ENCODE measurements at places on chromosomes 6 and 20.

DNA sequence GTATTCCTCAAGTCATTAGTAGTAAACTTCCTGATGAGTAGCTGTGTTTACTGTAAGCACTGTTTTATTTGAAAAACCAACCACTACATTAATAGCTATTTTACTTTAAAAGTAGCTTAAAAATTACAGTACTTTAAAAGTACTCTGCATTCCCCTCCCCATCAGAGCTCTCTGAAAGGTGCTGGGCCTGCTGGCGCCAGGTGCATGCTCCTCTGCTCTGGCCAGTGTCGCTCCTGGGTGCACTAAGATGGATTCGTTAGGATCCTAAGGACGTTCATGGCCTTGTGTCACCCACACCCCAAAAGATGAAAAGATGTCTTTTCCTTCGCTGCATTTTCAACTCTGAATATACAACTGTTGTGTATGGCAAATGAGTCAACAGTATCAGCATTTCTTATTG, 43.9 kb upstream of the KIF25 start:
- no peak for DNase-seq

GRCh38 chr6:7630792-7631191, 40.8 kb downstream of the SNRNP48 start:
- DNase-seq, result no peak

DNA sequence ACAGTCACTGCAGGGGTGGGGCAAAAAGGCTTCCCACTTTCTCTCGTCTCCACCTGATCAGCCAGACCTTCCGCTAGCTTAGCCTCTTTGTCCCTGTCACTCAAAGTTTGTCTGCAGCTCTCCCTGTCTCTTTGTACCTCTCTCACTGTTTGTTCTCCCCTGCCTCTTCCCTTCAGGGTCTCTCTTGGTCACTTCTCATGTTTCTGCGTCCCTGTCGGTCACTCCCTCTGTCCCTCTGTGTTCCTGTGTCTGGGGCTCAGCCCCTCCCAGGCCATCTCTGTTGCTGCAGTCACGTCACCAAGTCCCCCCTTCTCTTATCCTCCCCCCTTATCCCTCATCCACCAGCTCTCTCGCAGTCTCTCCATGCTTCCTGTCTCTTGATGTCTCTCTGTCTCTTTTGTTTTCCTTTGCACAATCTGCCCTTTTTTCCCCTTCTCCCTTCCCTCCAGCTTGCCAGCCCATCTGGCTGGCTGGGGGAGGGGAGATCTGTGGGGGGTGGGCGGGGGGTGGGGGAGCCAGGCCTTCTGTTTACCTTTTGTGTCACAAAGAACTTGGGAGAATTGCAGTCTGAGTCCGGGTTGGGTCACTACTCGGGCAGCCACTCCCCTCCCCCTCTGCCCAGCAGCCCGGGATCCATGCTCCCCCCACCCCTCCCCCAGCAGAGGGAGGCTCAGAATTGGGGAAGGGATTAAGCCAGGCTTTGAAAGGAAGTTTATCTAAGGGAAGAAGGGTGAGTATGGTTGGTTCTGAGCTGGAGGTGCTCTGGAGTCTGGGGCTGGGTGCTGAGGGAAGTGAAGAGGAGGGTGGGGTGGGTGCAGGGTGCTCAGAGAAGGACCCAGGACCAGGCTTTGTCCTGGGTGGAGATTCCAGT, 32.3 kb downstream of the FOXP4 start:
- peak; percentile 67 for DNase-seq

DNA sequence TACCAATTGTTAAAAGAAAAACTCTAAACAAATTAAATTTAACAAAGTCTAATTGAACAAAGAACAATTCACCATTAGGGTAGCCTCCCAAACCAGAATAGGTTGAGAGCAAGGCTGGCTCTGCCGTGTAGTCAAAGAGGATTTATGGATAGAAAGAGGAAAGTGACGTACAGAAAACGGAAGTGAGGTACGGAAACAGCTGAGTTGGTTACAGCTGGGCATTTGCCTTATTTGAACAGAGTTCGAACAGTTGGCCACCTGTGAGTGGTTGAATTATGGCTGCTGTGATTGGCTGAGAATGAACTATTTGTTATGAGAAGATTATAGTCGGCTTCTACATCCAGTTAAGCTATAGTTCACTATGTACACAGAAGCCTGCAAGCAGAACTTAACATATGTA, 18.5 kb upstream of the ISM1 start:
- DNase-seq, result no peak
